ENCODE measurements at places on chromosomes 16 and 17.
A peak's percentile ranks its signal among the peaks of the same experiment; 100 is the strongest.

DNA sequence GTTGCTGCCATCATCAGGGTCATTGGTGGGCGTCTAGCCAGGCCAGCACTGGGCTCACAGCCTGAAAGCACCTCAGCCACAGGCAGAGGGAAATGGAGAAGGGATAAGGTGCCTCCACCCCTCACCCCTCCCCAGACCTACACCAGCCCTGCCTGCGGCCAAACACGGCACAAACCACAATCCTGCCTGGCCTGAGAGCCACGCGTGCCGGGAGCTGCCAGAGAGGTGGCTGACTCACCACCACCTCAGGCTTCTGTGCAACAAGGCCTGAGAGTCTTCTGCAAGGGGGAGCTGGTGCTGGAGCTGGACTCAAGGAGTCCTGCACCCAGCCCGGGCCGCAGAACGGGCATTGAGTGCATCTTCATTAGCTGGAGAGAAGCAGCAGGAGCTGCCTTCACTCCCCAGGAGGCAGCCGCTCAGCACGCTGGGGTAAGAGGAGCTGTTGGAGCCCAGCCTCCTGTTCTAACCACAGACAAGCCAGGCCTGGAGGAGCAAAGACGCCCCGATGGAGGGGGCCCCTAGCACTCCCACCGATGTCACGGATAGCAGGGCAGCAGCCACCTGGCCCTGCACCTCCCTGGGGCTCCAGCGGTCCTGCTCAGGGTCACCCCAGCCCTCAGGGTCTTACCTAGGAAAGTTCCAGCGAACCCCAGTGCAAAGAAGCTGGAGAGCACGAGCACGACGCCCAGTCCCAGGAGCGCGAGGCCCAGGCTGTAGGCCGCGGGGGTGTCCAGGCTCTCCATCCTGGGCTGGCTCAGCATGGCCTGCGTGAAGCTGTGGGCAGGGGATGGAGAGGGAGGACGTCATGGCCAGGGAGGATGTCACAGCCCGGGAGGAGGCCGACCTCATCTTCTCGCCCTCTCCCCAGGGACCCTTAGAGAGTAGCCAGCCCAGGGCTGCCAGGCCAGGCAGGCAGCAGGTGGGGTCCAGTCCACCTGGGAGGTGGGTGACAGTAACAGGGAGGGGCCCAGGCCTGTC, 16.0 kb upstream of the RASD1 start:
- no peak for DNase-seq

DNA sequence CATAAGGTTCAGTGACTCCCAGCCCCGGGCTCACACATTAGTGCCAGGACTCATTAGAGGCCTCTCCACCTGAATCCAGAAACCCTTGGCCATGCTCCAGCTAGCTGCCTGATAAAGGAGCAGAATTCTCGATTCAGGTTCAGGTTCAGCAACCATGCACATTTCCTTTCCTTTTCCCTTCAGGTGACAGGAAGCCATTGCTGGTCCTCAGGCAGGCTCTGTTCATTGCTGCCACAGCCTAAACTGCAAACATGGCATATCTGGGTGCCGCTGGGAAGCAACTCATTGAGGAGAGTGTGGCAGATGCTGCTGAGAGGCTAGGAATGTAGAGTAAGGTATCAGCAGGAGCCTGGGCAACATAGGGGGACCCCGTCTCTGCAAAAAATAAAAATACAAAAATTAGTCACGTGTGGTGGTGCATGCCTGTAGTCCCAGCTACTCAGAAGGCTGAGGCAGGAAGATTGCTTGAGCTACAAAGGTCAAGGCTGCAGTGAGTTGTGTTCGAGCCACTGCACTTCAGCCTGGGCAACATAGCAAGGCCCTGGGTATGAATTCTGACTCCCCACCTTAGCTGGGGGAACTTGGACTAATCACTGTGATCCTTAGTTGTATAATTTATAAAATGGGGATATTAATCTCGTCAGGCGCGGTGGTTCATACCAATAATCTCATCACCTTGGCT, 28.7 kb downstream of the ARL4D start:
- DNase-seq, result no peak

GRCh38 chr17:71184716-71185115, 936.1 kb upstream of the SOX9 start:
- DNase-seq, result no peak

DNA sequence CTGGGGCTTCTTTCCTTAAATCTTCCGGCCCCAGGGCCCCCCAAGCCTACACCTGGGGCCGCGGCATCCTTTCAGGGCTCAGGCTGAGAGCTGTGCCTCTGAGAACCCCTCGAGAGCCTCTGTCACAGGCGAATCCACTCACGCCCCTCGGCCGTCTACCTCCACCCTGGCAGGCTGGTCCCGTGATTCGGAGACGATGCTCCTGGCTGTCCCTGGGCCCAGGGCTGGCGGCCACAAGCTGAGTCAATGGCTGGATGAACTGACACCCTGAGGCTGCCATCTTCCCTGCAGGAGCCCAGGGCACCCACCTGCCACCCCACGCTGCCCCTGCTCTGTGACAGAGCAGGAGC, 4.4 kb downstream of the TEPSIN start:
- DNase-seq, result no peak

DNA sequence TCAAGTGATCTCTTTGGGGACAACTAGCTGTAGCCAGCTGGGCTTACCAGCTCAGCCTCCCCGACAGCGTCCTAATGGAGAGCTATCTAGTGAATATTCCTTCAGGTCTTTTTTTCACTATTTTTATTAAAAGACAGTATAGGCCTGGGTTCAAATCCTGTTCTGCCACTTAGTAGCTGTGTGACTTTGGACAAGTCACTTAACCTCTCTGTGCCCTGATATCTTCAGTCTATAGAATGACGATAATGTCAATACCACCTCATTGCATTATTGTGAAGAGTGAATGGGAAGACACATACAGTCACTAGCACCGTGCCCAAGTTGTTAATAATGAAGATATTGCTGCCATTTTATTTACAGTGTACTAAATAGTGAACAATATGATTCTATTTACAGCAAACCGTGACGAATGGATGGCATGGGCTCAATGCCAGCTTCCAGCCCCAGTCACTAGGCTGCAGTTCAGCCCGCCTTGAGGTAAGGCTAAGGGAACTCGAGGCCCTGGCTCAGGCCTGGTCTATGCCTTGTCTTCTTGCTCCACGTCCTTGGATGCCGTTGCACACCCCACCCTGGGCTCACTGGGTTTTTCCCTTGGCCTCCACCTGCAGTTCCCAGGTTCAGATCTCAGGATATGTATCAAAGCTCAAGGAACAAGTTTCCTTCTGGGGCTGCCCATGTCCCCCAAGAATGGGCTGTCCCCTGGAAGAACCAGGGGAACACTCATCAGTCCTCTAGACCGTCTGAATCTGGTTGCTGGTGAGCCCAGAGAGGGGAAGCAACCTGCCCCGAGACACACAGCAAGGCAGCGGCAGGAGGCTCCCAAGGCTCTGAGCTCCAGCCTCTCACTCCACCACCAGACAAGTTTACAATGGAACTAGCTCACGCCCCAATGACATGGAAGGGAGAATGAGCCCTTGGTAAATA, 95.4 kb upstream of the TNRC6C start:
- DNase-seq, result no peak

- DNase-seq, result no peak
Observed at GRCh38 chr16:73233846-73234424, 186.0 kb upstream of the ZFHX3 start.

- peak; percentile 88 for DNase-seq
Observed at GRCh38 chr17:79845601-79845949, 6.3 kb upstream of the CBX4 start.

GRCh38 chr17:15354256-15354655, 12.9 kb upstream of the TEKT3 start:
- no peak for DNase-seq

GRCh38 chr17:55174133-55174532, 90.6 kb upstream of the HLF start:
- no peak for DNase-seq

- no peak for DNase-seq
Observed at GRCh38 chr17:75808905-75809621, 24.5 kb downstream of the UNK start.
